Cortex of kidney (tissue), 1 donor: ENCODE measurements at places on chromosomes 13 and 19.

GRCh38 chr13:113857531-113858195 lies 6.2 kb downstream of the GAS6 start:
- no peak for DNase-seq

DNA sequence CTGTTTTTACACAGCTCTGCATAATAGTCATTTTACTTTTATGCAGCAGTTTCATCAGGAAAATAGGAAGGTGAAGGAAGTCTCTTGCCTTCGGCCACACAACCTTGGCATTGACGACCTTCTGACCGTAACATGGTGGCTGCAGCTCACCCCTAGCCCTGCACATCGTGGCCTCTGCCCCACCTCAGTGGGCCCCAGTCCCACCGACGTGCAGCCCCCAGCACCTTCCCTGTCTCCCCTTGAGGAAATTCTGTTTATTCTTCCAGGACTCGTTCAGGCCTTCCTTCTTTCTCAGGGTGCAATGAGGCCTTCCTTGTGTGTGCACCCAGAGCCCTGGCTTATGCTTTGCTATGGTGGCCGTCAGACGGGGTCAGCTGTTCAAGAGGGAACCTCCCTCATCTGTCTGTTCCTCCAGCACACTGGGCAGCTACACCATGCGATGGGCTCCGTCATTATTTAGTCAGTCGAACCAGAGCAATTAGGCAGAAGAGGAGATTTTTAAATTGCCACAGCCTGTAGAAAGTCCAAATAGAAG lies 33.3 kb downstream of the TMEM255B start:
- DNase-seq, result no peak

GRCh38 chr19:17719730-17720400 lies 585 bp downstream of the MAP1S start:
- no peak for DNase-seq

- no peak for DNase-seq
Observed at GRCh38 chr13:42068886-42069285, 20.4 kb downstream of the DGKH start.

GRCh38 chr19:14081797-14082674 lies 3.5 kb downstream of the C19orf67 start:
- DNase-seq, result no peak

DNA sequence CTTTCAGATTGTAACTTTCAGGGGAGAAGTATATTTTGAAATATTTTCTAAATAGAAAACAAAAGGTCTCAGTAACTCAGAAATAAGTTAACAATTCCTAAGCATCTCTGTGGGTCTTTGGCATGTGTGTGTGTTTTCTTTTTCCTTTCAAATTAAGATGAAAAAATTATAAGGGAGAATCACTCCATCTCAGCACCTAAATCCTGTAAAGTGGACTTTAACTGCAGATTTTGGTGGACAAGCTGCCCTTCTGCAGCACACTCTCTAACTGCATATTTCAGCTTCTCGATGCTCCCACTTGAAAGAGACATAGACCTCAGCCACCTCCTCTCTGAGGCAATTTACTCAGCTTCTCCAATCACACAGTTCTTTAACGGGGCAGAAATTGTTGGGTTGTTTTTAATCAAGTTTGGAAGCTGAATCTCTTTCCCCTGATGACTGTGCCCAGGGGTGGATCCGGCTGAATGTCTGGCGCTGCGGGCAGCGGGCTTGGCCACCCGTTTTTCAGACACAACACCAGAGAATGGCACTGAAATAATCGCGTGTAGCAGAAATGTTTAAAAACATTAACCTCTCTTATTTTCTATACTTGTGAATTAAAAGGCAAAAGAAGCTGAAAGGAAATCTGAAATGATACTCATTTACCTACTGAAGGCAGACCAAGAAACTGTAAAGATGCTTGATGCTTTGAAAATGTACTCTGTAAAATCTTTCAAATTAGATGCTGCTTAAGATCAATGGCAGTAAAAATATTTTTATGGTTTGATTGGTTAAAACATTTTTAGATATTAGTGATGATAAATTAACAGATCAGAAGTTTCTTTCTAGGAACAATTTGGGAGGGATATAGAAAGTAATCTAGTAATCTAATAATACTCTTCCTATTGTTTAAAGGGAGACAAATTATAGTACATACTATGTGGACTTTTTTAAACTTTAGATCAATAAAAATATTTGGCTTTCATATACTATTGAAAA lies 12.4 kb downstream of the ZIC2 start:
- DNase-seq, result no peak

- DNase-seq, result no peak
Observed at GRCh38 chr19:40412866-40413265, 312 bp downstream of the PRX start.

- DNase-seq, result no peak
Observed at GRCh38 chr13:113446488-113446854, 6.8 kb downstream of the ADPRHL1 start.

- DNase-seq, result no peak
Observed at GRCh38 chr19:13430790-13431582, 75.3 kb downstream of the CACNA1A start.

DNA sequence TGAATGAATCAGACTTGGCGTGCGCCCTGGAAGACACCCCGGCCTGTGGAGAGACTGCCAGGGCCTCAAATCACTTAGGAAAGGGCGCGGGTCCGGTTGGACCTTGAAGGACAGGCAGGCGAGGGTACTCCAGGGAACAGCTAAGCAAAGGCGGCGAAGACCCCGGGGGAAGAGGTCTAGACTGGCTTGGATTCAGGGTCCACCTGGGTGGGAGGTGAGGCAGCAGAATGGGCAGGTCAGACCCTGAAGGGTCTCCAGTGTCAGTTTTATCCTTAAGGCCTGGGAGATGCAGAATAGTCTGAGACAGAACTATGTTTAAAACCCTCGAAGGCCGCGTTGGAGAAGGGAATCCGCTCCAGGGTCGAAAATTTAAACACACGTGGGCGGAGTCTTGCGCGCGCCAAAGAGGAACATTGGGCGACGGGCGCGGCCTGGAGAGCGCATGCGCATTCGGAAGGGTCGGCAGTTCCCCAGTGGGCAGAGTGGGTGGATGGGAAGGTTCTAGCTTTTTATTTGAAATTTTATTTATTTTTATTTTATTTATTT lies 567 bp upstream of the SMG9 start:
- no peak for DNase-seq

- DNase-seq, result no peak
Observed at GRCh38 chr19:18629166-18630088, 7.4 kb upstream of the KLHL26 start.

DNA sequence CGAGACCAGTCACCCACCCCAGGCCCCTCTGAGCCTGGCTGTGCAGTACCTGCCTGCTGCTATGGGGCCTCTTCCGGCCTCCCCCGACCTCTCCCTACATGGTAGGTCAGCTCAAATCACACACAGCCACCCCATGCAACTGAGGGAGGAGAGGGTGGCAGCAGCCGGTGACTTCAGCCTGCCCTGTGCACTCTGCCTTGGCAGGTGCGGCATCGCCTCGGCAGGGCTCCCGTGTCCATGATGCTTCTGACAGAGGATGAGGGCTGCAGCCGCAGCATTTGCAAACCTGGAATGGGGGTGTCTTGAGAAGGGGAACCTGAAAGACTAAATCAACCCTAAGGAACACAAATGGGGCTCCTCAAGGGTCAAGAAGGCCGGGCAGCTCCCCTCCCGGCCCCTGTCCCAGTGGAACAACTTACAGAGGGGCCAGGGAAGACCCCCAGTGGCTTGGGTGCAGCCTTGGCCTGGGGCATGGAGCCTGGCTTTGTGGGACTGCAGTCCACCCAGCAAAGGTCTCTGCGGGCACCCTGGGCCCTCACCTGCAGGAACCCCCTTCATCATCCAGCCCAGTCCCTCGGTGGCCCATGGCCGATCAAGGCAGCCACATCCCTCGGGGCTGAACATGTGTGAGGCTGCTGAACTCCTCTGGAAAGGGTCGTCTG lies 6.7 kb downstream of the TEX29 start:
- no peak for DNase-seq

DNA sequence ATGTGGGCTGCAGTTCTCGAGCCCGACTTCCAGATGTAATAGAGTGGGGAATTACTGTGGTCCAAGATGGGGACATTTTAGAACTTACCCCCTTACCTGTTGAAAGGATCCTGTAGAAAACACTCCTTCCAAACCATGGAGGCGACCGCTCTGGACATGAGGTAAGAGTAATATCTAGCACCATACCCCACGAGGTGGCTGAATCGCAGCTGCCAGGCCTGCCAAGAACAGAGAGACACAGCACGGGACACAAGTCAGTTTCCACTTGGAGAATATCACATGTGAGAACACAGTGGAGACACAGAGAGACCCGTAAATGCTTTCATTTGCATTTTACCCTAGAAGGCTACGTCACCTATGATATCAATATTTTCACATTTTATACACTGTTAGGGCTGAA lies 129.2 kb downstream of the MIPEP start:
- no peak for DNase-seq

DNA sequence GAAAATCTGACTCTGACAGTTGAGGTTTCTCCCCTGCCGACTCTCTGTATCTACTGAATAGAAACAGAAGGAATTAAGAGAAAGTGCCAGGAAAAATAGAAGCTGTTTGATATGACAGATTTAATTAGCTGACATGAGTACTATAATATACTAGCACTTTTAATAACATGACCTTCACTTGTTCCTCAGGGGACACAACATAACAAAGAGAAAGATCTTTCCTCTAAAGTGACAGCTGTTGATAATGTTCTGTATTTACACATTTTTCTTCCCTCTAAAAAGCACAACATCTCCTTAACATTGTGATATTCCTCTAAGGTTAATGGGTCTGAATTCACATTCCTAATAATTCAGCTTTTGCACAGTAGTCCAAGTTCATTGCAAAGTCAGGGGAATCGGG lies 1136.0 kb downstream of the PCDH17 start:
- DNase-seq, result no peak

GRCh38 chr13:91319996-91320395 lies 27.5 kb upstream of the MIR17HG start:
- no peak for DNase-seq

GRCh38 chr19:23098286-23098685 lies 18.5 kb upstream of the ZNF730 start:
- DNase-seq, result no peak

DNA sequence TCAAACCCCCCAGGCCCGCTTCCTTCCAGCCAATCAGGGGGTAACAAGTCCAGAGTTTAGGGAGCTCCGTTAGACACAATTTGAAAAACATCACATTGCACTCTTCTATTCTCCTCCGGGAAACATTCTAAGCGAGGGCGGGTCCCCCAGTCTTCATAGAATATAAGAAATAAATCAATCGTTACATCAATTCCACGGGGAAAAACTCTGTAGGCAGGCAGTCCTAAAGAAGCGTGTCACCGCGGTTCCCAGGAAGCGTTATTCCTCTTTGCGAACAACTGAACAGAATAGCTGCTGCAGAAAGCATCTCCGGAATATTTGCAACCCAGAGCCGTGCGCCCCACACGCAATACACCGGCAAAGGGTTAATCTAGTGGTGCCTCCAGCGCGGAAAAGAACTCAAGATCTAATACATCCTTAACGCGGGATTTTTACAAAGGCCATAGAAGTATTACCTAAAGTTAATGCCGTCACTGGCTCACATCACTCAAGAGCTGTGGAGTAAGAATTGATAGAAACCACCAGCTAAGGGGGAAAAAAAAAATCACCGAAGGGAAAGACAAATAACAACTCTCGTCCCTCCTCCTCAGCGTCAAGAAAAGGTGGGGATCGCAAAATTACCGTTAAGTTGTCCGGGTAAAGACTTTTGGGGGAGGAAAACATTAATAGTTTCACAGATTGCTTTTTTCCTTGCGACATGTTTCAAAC lies 65.1 kb downstream of the KCNRG start:
- no peak for DNase-seq

- DNase-seq, result no peak
Observed at GRCh38 chr13:52414963-52415362, 9.0 kb upstream of the THSD1 start.

DNA sequence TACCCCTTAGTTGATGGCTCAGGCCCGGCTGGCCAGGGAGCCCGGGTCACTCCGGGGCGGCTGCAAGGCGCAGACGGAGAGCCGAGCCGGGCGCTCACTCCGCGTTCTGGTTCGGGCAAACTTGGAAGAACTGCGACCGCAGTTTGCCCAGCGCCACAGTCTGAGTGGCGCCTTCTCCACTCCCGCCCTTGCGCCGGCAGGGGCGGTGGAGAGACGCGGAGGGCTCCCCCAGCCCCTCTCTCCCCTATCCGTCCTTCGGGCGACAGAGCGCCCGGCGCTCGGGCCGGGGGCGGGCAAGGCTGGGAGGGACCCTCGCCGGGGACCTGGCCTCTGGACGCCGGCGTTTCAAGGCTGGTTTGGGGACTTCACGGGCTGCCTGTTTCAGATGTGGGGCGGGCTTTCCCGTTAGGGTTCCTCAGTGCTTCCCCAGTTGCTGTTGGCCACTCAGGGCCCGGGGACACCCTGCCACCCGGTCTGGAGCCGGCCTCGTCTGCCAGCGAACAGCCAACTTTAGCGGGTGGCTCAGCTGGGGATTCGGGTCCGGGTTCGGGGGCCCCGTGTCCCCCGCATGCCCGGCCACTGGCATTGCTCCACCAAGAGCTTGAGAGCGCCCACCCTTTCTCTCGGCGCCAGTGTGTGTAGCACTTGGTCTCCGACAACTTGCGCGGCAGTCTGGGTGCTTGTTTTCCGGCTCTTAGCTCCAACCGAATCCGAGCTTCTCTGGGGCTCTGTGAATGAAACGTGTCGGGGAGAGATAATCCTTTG lies 1.5 kb downstream of the GPC6 start:
- no peak for DNase-seq

DNA sequence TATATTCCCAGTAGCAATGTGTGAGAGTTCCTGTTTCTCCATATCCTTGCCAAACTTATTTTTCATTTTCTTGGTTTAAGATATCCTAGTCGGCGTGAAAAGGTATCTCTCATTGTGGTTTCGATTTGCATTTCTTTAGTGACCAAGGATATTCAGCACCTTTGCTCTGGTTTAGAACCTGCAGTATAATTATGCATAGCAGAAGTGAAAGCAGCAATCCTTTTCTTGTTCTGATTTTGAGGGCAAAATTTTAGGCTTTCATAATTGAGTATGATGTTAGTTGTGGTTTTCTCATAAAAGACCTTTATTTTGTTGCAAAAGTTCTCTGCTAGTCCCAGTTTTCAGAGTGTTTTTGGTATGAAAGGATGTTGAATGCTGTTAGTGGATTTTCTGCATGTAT lies 491.0 kb downstream of the FGF9 start:
- no peak for DNase-seq

GRCh38 chr19:13102666-13103580 lies at the start of gene LYL1:
LYL1 (minus strand) TSS chr19:13102858; CDS start chr19:13101171, 1,687 bp downstream.
- DNase-seq, result no peak

DNA sequence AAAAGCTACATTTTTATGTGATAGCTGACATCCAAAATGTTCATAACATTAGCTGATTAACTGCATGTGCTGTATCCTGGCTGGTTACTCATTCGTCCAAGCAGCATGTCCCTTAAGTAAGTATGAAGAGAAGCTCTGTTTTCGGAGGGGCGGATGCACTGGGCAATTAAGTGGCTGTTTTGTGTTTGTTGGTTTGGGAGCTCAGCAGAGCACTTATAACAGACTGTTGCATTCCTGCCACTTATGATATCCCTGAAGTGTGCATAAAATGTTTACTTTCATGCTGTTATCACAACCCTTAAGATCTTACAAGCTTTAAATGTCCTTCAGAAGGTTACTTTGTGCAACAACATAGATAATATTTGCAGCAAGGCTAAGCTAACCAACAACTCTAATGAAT lies 264.1 kb downstream of the NALCN start:
- no peak for DNase-seq

- DNase-seq, result no peak
Observed at GRCh38 chr19:17456127-17456526, 4.6 kb downstream of the NXNL1 start.

- no peak for DNase-seq
Observed at GRCh38 chr13:51325837-51326236, 13.7 kb upstream of the SERPINE3 start.

- no peak for DNase-seq
Observed at GRCh38 chr19:35117116-35117515, 1.5 kb downstream of the FXYD3 start.

GRCh38 chr13:47168066-47168465 lies 271.2 kb upstream of the HTR2A start:
- DNase-seq, result no peak
